ENCODE measurements at places on chromosomes 4 and X.

- no peak for DNase-seq
Measured at GRCh38 chrX:38968344-38969216, 167.3 kb downstream of the MID1IP1 start.

GRCh38 chr4:60033826-60034225 is 1166.3 kb upstream of the ADGRL3 start:
- DNase-seq, result no peak

GRCh38 chr4:182917182-182918043 is at the start of gene DCTD:
DCTD (minus strand) TSS chr4:182917386; CDS start chr4:182915568, 1,818 bp downstream.
- peak; percentile 69 for DNase-seq

GRCh38 chr4:67910585-67910905 is 26.7 kb upstream of the TMPRSS11D start:
- DNase-seq, result no peak

DNA sequence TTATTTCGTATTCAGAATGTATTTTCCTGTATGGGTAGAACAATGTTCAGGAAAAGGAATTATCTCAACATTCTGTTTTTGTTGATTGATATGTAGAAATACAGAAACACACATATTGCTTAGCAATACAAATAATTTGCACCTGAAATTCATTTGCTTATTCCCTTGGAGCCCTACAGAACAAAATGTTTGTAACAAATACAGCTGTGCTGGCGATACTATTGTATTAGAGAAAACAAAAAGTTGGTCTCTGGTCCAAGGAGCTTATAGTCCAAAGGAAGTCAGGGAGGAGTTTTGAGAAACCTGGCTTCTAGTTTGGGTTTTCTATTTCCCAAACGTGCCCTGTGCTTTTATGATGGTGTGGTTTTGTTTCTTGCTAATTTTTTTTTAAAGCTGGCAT is 37.8 kb upstream of the CAPN6 start:
- DNase-seq, result no peak

DNA sequence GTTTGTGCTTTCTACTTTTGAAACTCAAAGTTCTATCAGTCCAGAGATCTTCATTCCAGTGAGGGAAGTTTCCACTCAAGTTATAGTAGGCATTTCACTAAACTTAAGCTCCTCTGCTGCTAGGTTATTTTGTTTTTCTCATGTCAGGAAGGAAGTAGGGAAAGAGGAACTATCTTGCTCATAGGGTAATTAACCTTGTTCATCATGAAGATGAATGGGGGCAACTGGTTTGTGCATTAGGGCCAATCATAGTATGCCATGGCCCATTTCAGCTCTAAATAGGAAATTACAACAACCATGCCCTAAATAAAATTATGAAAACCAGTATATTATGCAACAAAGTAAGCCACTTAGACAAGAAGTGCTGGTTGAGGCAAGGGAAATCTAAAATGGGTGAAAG is 804.7 kb upstream of the NDST4 start:
- DNase-seq, result no peak

DNA sequence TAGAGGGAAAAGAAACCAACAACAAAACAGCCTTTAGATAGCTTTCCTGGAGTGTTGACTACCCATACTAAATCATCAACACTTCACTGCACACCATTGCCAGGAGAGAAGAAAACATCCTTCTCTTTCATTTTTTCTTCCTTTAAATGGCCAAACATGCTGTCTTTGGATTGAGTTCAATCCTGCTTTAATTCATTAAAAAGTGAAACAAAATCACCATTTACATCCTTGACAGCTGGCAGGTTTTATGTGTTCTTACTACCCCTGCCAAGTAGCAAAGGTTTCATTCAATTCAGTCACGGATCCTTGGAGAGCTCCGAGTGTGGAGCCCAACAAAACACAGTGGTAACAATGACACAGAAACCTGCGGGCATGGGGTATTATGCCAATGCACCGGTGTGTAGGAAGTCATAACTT is 568.3 kb downstream of the ANKRD50 start:
- DNase-seq, result no peak

- DNase-seq, result no peak
Measured at GRCh38 chr4:8639777-8640720, 47.5 kb downstream of the CPZ start.

GRCh38 chr4:16760617-16761363 is 137.7 kb downstream of the LDB2 start:
- no peak for DNase-seq

- DNase-seq, result no peak
Measured at GRCh38 chr4:24003496-24003895, 113.6 kb upstream of the PPARGC1A start.

GRCh38 chr4:682490-683172 is 6.3 kb downstream of the SLC49A3 start:
- DNase-seq, result no peak

DNA sequence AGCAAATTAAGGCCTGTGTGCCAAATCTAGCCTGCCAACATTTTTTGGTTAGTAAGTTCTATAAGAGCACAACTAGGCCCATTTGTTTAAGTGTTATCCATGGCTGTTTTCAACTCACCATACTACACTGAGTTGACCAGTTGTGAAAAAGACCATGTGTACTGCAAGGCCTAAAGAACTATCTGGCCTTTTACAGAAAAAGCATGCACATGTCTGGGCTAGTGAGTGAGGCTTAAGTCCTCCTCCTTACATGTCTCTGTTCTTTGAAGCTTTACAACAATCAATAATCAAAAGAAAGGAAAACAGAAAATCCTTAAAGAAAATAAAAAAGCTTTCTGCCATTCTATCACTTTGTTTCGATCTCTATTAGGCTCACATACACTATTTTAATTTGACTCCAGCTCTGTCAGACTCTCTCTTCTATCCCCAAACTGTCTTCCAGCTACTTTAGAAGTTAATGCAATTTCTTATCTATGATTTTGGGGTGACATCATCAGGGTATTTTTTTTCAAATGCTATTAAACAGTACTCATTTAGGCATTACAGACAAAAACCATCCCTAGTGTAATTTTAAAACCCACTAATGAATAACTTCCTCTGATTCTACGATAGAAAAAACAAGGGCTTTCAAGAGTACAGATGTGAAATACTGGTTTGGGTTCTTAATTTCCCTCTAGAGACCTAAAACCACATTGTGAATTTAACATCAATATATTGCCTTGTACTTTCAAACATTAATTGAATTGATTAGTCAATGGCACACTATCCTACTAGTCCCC is 161.8 kb downstream of the MAB21L2 start:
- DNase-seq, result no peak

GRCh38 chr4:124790471-124790870 is 77.9 kb upstream of the ANKRD50 start:
- DNase-seq, result no peak

DNA sequence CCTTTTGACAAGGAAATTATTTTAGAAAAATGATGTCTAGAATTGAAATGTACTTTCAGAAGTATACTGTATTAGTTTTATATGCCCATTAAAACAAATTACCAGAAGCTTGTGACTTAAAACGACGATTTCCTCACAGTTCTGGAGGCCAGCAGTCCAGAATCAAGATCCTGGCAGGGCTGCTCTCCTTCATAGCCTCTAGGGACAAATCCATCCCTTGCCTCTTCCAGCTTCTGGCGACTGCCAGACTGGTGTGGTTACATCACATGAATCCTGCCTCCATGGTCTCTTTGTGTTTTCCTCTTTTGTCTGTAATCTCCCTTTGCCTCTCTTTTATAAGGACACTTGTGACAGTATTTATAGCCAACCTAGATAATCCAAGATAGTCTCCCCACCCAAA is 97.1 kb downstream of the IQCM start:
- DNase-seq, result no peak

- DNase-seq, result no peak
Measured at GRCh38 chr4:120616-121015, 3.7 kb upstream of the ZNF718 start.

GRCh38 chr4:8587469-8588195 is 4.9 kb upstream of the CPZ start:
- DNase-seq, result no peak

GRCh38 chr4:182922501-182923284 is 5.5 kb upstream of the DCTD start:
- DNase-seq, result no peak

- DNase-seq, result no peak
Measured at GRCh38 chr4:74738464-74739143, 55.7 kb downstream of the BTC start.

- no peak for DNase-seq
Measured at GRCh38 chr4:159855731-159856130, 752.9 kb downstream of the RAPGEF2 start.

Measured in T-helper 17 cell (primary cell).